Left cardiac atrium (tissue), 4 donors: ENCODE measurements at places on chromosomes 7 and 10.

GRCh38 chr7:87948371-87948770, 14.3 kb downstream of the ADAM22 start:
- DNase-seq = no peak

DNA sequence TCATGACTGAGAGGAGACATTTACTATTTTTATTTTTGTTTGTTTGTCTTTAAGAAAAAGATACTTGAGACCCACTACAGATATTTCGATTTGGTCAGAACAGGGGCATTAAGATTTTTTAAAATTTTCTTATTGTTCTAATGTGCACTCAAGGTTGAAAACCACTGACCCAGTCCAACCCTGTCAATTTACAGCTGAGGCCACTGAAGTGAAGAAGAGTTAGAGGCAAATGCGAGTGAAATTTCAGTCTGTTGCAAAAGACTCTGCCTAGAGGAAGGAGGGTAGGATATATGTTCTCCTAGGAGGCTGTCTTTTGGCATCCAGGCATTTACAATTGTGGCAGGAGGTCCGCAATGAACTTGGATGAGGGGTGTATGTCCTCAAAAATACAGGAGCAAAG, 396.3 kb downstream of the RPS24 start:
- no peak for DNase-seq

DNA sequence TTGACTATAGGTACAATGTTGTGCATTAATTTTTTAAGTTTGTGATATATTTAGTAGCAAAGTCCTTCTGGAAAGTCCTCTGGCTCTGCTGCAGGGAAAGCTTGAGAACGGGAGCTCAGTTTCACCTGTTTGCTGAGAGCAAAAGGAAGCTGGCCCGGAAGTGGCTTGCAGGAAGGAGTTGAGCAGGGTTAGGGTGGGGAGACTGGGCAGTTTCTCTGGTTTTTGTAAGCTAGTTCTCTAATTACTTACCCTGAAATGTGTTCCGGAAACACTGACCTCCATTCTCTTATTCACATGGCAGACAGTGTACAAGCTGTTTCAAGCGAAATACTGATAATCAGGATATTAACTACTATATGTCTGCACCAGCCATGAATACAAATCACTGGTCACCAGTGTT, 22.3 kb downstream of the MAP3K8 start:
- no peak for DNase-seq

DNA sequence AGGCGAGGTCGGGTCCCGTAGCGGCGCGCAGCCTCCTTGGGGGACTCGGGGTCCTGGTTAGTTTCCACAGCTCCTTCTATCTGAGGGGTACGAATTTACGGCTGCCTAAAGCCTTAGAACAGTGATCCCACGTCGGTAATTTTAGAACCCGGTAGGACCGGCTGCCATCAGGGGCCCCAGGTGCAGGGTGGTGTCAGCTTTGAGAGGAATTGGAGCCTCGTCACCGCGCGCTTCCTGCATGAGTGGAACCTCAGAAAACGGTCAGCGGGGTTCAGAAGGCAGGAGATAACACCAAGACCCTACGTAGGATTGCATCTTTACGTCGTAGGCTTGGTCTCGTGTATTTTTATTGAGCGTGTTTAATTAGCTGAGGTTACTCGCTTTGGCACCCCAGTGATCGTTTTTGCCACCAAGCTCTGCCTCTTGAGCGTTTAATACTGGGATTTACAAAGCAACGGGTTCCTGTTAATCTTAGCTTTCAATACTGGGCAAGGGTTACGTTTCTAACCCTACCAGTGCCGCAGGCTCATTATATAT, 443 bp downstream of the RNF32 start:
- DNase-seq = peak; percentile 45

- no peak for DNase-seq
These were observed 2.4 kb upstream of the EBF3 start for GRCh38 chr10:129966370-129966888.

- DNase-seq = no peak
These were observed 99.2 kb downstream of the FOXL3 start for GRCh38 chr7:388961-389701.

- DNase-seq = no peak
These were observed 184.2 kb upstream of the BET1 start for GRCh38 chr7:94188350-94188749.

GRCh38 chr7:23347682-23348180, 48.6 kb downstream of the MALSU1 start:
- no peak for DNase-seq
